ENCODE measurements at places on chromosomes 11 and 22. TPM values are rescaled to one million over a fixed set of nuclear protein-coding genes. Genes with fewer than 3 reads are reported as not detected.

RFPL1 gene
- not detected for total RNA-seq

MYRF gene
- total RNA-seq: 2.0 TPM

KCNK4 gene
- not detected for total RNA-seq

OR52I2 gene
- not detected for total RNA-seq

SYT13 gene
- total RNA-seq: under 0.01 TPM

BRSK2 gene
- total RNA-seq: 0.58 TPM

CCDC34 gene
- 10.5 TPM for total RNA-seq

IGLL5 gene
- total RNA-seq: not detected
